CD4-positive, alpha-beta T cell treated with Interleukin-12 subunit alpha and Interleukin-12 subunit beta, for 1 hour (primary cell): ENCODE measurements at places on chromosomes 7 and 10.

DNA sequence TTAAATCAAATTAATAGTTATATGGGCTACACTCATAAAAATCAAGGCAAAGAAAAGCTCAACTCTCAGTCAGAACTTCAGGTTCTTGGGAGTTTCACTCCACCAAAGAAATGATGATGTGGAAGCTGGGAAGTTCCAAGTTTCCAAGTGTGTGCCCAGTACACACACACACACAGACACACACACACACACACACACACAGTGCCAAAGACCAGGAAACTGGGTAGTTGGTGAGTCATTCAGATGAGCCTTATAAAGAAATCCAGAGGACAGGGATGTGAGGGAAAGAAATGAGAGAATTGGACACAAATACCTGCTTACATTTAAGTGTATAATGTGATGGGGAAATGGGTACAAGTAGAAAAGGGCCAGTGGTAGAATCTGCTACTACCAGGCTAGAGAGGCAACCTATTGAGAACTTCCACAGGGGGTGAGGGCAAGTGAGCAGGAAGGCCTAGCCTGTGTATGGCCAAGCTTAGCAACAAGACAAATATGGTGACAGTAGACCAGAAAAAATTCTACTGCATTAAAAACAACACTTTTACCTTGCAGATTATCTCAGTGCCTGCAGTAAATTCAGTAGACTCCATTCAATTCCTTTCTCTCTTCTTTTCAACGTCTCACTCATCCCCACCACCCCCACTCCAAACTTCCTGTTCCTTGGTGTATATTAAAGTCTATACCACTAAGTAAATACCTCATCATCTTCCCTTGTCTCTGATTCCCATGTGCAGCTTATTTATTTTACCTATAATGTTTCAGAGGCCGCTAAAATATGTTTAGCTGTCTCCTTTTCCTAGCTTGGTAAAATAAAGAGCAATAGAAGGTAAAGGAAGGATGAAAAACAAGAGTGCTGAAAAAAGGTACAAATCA is 95.0 kb downstream of the CABCOCO1 start:
- no peak for DNase-seq

GRCh38 chr7:51366930-51367613 is 50.5 kb upstream of the COBL start:
- no peak for DNase-seq

DNA sequence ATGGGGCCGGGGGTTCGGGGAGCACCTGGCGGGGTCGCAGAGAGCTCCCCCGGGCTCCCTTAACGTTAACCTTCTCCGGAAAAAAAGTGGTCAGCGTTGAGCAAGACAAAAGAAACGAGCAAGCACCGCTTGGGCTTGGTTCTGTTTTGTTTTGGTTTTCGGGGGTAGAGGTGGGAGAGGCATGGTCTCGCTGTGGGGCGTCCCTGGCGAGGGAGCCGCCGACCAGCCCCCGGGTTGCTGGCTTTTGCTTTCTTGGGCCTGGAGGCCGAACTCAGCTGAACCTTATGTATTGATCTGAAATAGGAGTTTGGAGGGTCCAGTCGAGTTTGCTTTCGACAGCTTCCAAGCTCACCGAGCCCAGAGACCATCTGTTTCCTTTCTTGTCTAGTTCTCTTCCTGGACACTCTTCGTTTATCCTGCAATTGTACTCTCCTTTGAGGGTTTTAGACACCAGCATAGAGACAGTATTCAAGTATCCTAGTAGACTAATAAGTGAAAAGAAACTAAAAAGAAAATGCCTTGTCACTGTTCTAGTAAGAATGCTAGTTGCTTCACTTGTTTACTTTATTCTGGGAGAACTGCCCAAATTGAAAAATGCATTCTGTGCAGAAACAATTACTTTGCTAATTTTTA is 980 bp downstream of the FHIP2A start:
- DNase-seq: peak; percentile 32

GRCh38 chr10:78531088-78531487 is 497.4 kb downstream of the RPS24 start:
- DNase-seq: no peak

- peak; percentile 87 for DNase-seq
These were observed 32.1 kb downstream of the JCAD start for GRCh38 chr10:30027057-30028005.

GRCh38 chr10:127485153-127485857 is 63.8 kb upstream of the NPS start:
- DNase-seq: no peak

DNA sequence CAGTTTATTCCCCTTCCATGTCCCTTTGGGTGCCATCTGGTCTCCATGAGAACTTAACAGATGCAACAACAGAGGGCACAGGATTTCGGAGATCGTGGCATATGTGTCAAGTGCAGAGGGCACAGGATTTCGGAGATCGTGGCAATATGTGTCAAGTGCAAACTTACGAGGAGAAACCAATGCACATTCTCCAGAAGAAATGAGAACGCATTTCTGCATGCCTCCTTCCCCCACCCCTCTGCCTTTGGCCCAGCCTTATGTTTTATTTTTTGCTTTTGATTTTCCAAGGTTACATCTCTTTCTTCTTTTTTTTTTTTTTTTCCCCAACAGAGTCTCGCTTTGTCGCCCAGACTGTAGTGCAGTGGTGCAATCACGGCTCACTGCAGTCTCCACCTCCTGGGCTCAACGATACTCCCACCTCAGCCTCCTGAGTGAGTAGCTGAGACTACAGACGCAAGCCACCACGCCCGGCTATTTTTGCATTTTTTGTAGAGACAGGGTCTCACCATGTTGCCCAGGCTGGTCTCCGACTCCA is 586 bp upstream of the ANKRD26 start:
- peak; percentile 40 for DNase-seq

GRCh38 chr10:74927701-74928100 is 101.3 kb downstream of the KAT6B start:
- no peak for DNase-seq
